Cortex of kidney (tissue), 1 donor: ENCODE measurements at places on chromosomes 1 and 21.

GRCh38 chr1:44270686-44271628 is 57.7 kb downstream of the DMAP1 start:
- DNase-seq, result no peak

- DNase-seq, result no peak
Measured at GRCh38 chr1:88168126-88168525, 515.9 kb upstream of the PKN2 start.

DNA sequence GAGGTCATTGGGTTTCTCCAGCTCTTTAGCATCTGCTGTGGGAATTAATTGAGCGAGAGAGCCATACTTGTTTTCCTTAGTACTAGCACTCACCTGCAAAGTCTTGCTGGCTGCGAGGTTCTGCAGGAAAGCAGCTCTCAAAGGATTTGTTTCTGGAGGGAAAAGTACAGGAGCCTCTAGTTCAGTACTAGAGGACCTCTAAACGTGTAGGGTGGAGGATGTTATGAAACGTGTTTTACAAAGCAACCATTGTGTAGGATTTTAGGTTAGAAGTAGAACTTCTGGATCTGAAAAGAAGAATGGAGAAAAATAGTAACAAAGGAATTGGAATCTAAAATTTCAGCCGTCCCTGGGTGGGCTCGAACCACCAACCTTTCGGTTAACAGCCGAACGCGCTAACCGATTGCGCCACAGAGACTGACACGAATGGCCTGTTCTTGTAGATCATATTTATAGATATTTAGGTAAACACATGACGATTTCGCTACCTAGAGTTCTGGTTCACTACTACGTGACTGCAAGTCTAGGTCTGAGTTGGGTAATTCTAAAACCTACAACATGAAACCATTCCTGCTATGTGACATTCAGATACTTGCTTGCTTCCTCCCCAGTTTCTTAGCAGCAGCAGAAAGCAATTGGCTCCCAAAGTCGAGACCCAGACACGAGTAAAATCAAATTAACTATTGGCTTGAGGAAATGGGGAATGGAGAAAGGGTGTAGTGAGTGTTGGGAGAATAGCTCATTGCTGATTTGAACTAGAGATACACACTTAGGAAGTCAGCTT is 60.2 kb upstream of the CFAP126 start:
- DNase-seq, result no peak

- no peak for DNase-seq
Measured at GRCh38 chr1:187143783-187144182, 315.0 kb downstream of the PLA2G4A start.

- no peak for DNase-seq
Measured at GRCh38 chr1:66271904-66272254, 262.1 kb upstream of the SGIP1 start.
